ENCODE measurements at places on chromosomes 7 and 10.

GRCh38 chr10:59079386-59080226 lies 96.8 kb upstream of the PHYHIPL start:
- DNase-seq, result no peak

DNA sequence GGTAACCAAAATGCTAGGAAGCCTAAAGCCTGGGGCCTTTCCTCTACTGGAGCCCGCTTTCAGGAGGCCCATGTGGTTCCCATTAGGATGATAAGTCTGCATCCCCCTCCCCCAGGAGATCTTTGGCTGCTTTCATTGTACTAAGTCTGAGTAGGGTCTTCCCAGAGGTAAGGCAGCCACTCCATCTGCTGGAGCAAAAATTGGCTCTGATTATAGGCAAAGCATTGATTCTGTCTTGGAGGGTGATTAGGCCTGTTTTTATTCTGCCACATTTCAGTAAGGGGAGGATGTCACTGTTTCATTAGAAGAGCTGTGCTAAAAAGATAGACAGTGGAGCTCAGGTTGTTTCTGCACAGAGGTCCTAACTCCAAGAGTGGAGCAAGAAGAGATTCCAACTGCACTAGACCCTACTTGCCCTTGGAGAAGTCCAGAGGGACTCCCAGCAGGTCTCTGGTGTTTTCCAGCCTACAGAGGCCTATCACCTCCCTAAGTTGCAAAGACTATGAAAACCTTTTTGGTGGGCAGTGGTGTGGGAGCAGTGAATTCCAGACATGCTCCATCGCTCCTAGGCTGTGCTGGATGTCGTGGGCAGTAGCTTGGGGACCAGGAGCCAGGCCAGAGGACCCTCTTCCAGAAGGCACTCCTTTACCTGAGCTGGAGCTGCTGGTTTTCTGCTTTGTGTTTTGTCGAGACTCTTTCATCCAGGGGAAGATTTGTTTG lies 7.1 kb upstream of the HOXA2 start:
- no peak for DNase-seq

- peak; percentile 71 for DNase-seq
These were observed 52.0 kb upstream of the SMNDC1 start for GRCh38 chr10:110356628-110357245.

- DNase-seq, result no peak
These were observed 73.2 kb downstream of the RHOBTB1 start for GRCh38 chr10:60870803-60871202.

GRCh38 chr10:92929896-92930295 lies 81.6 kb downstream of the EXOC6 start:
- no peak for DNase-seq

DNA sequence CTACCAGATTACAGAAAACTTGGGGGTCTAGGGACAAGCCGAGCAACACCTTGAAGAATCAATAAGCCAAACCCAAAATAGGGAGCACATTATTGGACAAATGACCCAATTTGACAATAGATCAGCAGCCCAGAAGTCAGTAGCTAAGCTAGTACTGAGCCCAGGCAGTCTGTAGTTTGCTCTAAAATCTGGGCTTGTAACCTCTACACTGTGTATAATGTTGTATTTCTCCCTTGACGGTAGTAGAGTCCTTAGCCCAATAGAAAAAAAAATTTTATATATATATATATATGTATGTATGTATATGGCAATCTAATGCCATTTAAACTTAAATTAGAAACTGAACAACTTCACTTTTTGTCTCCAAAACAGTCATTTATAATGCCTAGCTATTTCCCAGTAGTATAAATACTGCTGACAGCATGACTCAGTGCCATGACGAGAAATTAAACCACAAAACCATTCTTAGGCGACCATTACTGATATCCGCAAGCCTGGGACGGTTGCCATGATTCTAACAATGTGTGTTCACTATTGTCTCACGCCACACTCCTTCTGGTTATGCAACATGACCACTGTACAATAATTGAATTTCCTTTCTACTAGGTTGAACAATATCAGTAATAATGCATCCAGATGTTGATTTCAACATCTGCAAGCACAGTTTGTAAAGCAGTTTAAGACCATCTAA lies 110.5 kb downstream of the IPMK start:
- DNase-seq, result no peak

DNA sequence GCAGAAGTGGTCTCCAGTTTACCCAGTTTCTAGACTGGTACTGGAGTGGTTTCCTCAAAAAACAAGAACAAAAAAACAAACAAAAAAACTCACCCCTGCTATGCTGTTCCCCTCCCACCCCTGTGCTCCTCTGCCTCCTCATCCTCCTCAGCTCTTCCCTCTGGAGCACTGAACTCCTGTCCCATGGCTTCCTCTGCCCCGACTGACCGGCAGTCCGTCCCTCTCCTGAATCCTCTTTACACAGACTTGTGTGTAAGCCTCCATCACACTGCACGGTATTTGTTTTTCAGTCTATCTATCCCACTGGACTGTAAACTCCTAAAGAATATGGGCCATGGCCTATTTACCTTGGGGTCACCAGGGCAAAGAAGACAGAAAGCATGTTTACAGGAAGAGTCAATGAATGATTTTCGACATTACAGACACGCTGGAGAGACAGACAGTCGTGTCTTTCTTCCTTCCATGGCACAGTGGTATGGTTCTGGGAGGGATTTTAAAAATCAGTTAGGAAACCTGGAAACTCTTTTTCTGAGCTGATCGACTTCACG lies 265.3 kb downstream of the GLI3 start:
- no peak for DNase-seq

DNA sequence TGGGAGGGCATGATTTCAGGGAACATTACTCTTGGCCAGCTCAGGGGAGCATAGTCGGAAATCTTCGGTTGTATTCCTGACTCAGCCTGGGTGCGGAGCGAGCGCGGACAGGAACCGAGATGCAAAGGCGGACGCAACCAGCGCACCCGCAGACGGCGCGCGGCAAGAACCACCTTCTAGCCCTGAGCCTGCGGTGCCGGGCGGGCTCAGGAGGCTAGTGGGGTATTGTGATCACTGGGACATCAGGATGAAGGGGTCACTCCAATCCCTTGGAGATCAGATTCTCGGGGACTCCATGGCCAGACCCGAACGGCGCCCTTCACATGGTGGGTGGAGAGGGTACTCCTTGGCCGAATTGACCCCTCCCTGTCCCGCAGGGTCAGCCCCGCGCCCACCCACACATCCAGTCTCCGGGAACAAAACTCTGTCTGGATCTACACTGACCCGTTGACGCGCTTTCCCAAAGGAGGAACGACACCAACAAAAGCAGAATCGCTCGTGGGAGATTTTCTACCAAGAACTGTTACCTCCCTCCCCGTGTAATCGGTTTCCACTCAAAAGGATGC lies 730.5 kb downstream of the ZWINT start:
- no peak for DNase-seq

DNA sequence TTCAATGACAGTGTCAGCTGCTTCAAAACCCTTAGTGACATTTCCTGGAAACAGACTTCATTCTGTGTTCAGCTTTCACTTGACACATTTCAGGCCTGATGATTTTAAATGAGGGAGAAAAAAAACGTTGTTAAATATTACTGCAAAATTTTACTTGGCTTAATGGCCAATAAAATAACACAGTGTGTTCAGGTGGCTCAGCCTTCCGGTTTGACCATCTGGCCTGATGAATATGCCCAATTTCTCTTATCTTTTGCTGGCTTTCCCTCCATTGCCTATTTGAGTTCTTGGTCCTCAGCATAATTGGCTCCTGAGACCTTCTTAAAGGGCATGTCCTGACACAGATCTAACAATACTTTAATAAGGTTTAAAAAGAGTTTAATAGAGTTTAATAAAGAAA lies 462.4 kb downstream of the ADRA2A start:
- DNase-seq, result no peak

DNA sequence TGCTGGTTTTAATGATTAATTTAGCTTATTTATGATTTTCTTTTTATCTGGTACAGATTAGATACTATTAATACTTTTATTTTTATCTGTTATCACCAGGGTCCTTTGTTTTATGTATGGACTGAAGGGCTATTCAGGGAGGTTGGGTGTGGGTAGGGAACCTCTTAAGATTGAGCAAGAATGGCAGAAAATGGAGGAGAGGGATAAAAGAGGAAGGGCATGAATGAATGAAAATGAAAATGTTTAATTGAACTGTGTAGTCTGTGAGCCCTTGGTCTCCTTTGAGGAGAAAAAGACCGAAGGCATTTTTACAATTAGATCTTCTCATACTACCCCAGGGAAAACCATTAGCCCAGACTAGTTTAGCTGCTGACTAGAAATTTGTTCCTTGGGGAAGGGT lies 93.1 kb downstream of the CDK14 start:
- DNase-seq, result no peak

- DNase-seq, result no peak
These were observed 61.5 kb downstream of the DGKB start for GRCh38 chr7:14841086-14841485.

GRCh38 chr7:151905353-151905752 lies 28.4 kb upstream of the PRKAG2 start:
- no peak for DNase-seq

DNA sequence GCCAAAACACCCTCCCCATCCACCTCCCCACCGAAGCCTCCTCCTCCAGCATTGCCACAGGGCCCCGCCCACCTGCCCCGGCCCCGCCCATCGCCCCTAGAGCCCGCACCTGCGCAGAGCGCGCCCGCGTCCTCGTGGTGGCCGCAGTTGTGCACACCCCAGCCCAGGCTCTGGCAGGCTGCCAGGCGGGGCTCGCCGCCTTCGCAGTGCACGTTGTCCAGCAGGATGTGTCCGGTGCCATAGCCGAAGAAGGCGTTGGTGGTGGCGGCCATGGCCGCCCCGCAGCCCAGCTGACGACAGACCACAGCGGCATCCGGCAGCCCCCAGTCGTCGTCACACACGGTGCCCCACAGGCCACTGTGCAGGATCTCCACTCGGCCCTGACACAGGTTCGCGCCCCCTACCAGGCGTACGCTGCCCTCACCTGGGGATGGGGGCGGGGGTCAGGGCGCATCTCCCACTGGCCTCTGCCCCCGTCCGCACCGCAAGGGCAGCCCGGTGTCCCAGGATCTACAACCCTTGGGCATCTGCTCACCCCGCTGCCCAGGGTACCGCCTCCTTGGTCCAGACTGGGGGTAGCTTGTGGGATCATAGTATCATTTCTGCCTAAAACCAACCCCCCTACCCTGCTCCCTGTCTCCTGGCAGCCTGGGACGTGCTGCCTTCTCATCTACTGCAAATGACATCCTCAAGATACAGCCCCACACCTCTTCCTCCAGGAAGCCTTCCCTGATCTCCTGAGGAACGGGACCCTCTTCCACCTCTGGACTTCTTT lies 11.9 kb downstream of the SSC4D start:
- DNase-seq, result peak; percentile 84

DNA sequence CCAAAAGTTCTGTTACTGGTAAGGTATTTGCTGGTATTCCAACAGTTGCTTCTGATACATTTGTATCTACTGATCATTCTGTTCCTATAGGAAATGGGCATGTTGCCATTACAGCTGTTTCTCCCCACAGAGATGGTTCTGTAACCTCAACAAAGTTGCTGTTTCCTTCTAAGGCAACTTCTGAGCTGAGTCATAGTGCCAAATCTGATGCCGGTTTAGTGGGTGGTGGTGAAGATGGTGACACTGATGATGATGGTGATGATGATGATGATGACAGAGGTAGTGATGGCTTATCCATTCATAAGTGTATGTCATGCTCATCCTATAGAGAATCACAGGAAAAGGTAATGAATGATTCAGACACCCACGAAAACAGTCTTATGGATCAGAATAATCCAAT lies 131.0 kb downstream of the AASS start:
- no peak for DNase-seq

GRCh38 chr7:27946351-27946750 lies 206.4 kb downstream of the TAX1BP1 start:
- DNase-seq, result no peak

Data from stimulated activated CD4-positive, alpha-beta T cell treated with anti-CD3 and anti-CD28 coated beads, Interleukin-1b, Interleukin-23, amount 100 ng/mL, for 24 hours (primary cell).